ENCODE measurements at places on chromosomes 7 and 10. TPM values are rescaled to one million over a fixed set of nuclear protein-coding genes. Genes with fewer than 3 reads are reported as not detected.

- DNase-seq: no peak
These were observed 12.8 kb upstream of the YAE1 start for GRCh38 chr7:39553436-39553835.

- no peak for DNase-seq
These were observed 2.3 kb downstream of the ATXN7L1 start for GRCh38 chr7:105874055-105874454.

GRCh38 chr7:512541-513311 lies 6.9 kb downstream of the PDGFA start:
- no peak for DNase-seq

DNA sequence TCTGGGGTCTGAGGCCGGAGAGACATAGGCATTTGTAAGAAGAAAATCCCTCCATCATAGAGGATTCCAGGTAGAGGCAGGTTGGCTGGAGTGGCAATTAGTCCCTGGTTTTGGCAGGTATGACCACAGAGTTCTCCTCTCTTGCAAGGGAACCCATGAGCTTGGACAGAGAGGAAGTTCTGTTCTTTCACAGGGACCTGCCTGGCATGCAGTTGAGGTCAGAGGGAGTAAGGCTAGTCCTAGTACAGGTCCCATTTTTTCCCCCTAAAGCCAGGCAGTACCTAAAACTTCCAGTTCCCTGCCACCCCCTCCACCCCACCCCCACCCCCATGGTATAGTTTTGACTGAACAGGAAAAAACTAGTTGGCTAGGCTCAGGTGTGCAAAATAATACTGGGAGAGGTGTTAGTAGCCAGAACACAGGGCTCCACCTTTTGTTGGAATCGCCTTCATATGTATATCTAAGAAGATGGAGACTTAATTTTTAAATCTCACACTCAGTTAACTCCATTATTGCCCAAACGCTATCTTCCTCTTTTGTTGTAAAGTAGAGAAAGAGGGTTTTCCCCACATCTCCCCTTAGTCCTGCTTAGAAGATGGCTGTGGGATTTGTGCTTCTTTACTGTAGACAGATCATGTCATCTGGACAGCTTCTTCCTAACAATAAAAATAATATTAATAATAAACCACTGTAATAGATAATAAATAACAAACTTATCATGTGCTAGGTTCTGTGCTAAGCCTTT lies 188.1 kb downstream of the TCF7L2 start:
- DNase-seq: peak; percentile 45

GRCh38 chr10:129344731-129345355 lies 122.2 kb upstream of the MGMT start:
- DNase-seq: no peak

DNA sequence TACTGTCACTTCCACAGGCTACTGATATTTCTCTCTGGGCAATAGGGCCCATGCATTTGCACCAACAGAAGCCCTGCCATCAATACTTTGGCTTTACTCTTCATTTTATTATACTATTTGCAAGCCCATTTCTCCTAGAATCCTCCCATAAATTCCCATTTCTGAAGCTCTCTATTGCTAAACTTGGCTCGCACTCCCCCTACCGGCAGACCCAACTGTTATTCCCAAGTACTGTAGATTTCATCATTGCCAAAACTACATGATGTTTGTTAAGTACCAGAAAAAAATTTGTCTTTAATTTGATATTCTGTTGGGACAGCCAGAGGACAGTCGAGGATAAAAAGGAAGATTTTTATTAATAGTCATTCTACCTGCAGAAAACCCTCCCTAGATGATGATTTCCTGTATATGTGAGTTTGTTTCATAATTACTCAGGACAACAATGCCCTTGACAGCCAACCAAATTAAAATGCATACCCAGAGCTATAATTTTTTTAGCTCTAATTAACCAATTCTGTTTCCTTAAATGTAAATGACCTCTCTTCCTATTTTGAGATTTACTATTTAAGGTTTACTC lies 298.6 kb downstream of the REEP3 start:
- peak; percentile 18 for DNase-seq

Gene FAM237B
- polyA plus RNA-seq: not detected

- DNase-seq: no peak
These were observed 353.6 kb downstream of the CRPPA start for GRCh38 chr7:16067711-16068110.

Gene CALCR
- polyA plus RNA-seq: not detected

- DNase-seq: no peak
These were observed 55.6 kb upstream of the SKAP2 start for GRCh38 chr7:26919906-26920493.

Gene MSMB
- not detected for polyA plus RNA-seq

GRCh38 chr7:44305564-44306507 lies 19.6 kb downstream of the CAMK2B start:
- no peak for DNase-seq

Gene HIP1
- polyA plus RNA-seq: 12.2 TPM

Gene TSPAN12
- polyA plus RNA-seq: not detected

DNA sequence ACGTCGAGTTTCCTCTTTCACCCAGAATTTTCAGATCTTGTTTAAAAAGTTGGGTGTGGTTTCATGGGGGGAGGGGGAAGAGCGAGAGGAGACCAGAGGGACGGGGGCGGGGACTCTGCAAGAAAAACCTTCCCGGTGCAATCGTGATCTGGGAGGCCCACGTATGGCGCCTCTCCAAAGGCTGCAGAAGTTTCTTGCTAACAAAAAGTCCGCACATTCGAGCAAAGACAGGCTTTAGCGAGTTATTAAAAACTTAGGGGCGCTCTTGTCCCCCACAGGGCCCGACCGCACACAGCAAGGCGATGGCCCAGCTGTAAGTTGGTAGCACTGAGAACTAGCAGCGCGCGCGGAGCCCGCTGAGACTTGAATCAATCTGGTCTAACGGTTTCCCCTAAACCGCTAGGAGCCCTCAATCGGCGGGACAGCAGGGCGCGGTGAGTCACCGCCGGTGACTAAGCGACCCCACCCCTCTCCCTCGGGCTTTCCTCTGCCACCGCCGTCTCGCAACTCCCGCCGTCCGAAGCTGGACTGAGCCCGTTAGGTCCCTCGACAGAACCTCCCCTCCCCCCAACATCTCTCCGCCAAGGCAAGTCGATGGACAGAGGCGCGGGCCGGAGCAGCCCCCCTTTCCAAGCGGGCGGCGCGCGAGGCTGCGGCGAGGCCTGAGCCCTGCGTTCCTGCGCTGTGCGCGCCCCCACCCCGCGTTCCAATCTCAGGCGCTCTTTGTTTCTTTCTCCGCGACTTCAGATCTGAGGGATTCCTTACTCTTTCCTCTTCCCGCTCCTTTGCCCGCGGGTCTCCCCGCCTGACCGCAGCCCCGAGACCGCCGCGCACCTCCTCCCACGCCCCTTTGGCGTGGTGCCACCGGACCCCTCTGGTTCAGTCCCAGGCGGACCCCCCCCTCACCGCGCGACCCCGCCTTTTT lies at the start of gene VIM:
Gene VIM (plus strand): TSS at position 151 of the 925 bp plus-strand sequence. CDS start 1,182 bp downstream, outside the sequence.
- DNase-seq: peak; percentile 98

Gene TFPI2
- polyA plus RNA-seq: not detected

Gene CTTNBP2
- polyA plus RNA-seq: 0.33 TPM

- peak; percentile 73 for DNase-seq
These were observed at the start of gene ECHDC3 for GRCh38 chr10:11742009-11742778. Gene ECHDC3 (plus strand): TSS chr10:11742382. CDS start chr10:11742577, 195 bp downstream.

Gene CTBP2
- polyA plus RNA-seq: 41.1 TPM

Gene ATG9B
- polyA plus RNA-seq: not detected

DNA sequence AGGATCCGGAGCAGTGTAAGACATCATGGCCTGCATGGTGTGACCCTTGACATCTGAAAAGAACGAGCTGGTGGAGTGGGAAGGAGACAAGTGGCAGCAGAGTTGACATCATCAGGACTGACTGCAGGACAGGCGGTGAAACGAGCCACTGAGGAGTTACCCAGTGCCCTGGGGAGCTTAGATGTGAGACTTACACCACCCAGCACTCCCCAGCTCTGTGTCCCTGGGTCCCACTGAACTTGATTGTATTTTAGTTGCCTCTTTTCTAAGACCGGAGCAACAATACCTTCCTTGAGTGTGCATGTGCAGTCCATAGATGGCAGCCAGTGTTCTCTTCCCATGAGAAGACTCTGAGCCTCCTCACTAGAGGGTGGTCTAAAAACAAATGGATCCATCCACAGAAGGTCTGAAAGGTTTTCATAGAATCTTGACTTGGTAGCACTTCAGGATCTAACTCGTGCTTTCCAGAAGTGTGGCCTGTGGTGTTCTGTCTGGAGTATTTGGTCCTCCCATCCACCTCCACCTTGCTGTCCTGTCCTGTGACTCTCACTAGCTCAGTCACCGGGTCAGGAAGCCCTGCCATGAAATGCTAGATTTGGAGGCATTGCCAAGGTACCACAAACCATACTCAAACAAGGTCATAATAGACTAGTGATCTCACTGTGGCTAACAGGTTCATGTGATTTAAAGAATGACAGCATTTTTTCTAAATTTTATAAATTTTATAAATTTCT lies 59.0 kb downstream of the IKZF1 start:
- DNase-seq: no peak

- no peak for DNase-seq
These were observed 320.9 kb downstream of the IPMK start for GRCh38 chr10:57946833-57947232.

Gene TMEM225B
- polyA plus RNA-seq: not detected

Gene LANCL2
- polyA plus RNA-seq: 8.3 TPM

GRCh38 chr7:7686811-7687508 lies 31.4 kb downstream of the RPA3 start:
- no peak for DNase-seq

GRCh38 chr10:11563936-11564335 lies 47.5 kb downstream of the USP6NL start:
- no peak for DNase-seq

Gene MBL2
- polyA plus RNA-seq: not detected

Gene UCN3
- polyA plus RNA-seq: not detected

DNA sequence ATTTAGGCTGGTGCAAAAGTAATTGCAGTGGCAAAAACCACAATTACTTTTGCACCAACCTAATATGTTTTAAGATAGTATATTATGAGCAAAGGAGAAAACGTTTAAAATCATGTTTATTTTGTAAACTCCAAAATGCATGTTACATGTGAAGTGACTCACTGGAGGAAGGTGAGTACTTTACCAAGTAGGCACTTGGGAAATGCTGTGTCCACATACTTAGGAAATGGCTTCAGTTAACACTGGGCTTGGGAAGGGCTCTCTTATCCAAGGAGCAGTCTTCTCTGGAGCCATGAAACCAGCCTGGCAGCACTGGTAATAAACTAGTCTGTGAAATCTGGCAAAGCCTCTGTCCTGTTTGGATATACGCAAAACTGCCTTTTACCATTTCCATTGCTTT lies 4.4 kb downstream of the RPS24 start:
- DNase-seq: no peak

Gene ACBD7
- not detected for polyA plus RNA-seq

DNA sequence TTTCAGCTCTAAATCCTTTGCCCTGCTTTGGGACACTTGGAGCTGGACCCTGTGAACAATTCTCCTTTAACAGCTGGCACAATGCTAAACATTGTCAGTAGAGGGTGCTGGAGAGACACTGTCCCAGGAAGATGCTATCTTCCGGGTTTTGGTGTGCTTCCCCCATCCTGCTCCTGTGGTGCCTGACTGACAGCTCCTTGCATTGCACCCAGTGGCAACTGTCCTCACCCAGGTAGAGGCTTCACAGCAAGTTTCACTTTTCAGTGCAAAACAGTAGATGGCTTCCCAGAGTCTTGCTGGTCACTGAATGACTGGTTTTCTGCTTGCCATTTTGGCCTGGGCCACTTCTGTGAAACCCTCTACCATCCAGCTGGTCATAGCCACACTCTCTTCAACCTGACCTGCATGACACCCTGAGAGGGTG lies 77.3 kb downstream of the CDC14C start:
- no peak for DNase-seq

Gene THSD7A
- not detected for polyA plus RNA-seq

Gene ENTPD1
- 70.4 TPM for polyA plus RNA-seq

Gene MEOX2
- polyA plus RNA-seq: not detected

Gene CLCN1
- polyA plus RNA-seq: 0.11 TPM

DNA sequence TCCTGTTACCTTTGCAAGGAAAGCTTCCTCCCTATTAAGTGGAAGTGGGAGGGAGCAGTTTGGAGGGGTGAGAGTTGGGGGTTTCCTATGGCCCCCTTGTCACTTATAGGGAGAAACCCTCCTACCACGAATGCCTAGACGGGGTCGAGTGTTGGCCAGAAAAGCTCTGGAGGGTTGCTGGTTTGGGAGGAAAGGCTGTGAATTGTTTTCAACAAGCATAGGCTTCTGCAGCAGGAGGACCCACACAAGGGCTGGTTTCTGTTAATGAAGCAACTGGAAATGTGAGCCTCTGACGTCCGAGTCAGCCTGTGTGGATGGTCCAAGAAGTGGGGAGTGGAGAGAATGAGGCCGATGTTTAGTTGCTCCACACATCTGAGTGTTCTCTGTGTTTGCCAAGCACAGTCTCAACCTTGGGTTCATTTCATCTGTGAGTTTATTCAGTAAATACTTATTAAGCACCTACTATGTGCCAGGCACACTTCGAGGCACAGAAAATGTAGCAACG lies 37.3 kb upstream of the LEP start:
- DNase-seq: no peak

- peak; percentile 45 for DNase-seq
These were observed 20.1 kb downstream of the LDB3 start for GRCh38 chr10:86688398-86688921.

DNA sequence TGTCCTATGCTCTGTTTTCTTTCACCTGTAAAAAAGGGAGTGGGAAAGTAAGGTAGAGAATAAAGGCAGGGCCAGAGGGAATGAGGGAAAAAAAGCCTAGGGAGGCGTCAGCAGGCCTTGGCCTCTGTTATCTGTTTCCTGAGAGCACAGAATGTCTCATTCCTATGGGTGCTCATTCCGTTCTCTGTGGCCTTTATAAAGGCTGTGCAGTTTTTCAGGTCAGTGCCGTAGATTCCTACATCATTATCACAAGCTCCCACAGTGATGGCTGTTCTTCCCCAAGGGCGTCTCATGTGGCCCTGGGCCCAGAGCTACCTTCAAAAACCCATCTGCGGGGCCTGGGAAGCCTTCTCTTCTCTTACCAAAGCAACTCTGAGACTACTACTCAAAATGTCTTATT lies 16.7 kb upstream of the AKR1B10 start:
- no peak for DNase-seq

DNA sequence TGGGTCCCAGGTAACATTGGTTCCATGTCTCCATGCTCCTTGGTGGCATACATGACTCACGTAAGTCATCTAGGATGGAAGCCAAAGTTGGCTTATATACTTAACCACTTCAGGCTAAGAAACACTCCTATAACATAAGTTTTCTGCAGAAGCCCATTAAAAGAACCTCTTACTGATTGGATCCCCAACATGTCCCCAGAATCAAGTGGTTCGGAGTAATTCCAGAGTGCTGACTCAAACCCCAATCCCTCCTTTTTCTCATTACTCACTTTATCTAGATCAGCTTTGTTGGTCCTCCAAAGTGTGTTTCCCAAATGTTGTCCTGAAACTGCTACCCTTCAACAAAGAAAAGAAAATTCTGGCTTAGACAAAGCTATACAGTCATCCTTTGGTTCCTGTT lies 10.1 kb upstream of the ATOH7 start:
- DNase-seq: no peak

Gene ATOH7
- polyA plus RNA-seq: not detected

Gene ANKRD7
- polyA plus RNA-seq: not detected

DNA sequence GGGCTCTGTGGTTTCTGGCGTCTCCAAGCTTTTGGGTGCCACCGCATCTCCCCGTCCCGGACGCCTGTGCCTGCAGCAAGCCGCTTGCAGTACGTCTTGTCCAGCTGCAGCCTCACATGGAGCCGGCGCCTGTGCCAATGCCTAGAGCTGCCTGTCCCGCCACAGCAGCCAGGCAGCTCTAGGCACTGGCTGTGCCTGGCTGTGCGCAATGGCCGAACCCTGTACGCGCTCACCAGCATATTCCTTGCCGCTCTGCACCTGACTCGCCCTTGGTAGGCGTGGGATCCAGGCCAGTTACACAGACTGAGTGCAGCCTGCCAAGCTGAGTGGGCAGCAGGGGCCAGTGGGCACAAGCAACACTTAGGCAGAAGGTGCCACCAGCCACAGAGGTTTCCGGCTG lies 381.2 kb upstream of the SORCS1 start:
- DNase-seq: no peak

Gene TMEM229A
- polyA plus RNA-seq: not detected

Data from CD14-positive monocyte (primary cell).